Cortex of kidney (tissue), 1 donor: ENCODE measurements at places on chromosomes 2 and 18.

GRCh38 chr18:75122334-75122958 is 86.5 kb downstream of the PTGR3 start:
- no peak for DNase-seq

DNA sequence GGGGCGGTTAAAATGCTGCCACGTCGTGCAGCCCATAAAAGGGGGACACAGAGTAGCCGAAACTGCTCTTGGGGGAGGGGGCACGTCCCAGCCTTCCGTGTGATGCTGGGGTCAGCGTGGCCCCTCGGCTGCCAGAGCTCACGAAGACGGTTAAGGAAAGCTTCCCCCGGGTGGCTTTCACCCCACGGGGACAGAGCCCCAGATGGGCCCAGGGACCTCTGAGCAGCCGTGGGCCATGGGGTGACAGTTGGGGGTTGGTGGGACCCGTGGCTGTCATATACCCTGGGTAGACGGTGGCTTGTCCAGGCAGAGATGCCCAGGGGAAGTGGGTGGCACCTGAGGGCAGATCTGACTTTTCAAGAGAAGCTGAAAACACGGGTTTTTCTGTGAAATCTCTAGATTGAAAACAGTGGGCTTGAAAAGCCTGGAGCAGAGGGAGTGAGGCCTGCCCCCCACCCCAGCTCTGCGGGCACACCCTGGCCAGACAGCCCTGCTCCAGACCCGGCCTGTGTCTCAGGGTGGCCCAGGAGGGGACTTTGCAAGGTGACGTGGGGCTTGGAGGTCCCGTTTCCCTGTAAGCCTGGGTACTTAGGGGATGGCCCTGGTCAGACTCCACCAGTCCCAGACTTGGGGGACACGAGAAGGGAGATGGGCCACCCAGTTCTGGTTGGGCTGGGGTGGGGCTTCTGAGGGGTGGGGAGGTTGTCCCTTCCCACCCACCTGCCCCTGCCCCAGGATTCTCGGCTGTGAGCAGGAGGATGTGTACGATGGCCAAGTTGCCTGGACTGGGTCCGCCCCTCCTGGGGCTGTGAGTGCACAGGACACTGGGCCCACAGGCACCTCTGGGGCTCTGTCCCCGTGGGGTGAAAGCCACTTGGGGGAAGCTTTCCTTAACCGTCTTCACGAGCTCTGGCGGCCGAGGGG is 652 bp downstream of the NEU4 start:
- no peak for DNase-seq

- DNase-seq, result no peak
Measured at GRCh38 chr2:234502285-234502918, 5.5 kb upstream of the ARL4C start.

DNA sequence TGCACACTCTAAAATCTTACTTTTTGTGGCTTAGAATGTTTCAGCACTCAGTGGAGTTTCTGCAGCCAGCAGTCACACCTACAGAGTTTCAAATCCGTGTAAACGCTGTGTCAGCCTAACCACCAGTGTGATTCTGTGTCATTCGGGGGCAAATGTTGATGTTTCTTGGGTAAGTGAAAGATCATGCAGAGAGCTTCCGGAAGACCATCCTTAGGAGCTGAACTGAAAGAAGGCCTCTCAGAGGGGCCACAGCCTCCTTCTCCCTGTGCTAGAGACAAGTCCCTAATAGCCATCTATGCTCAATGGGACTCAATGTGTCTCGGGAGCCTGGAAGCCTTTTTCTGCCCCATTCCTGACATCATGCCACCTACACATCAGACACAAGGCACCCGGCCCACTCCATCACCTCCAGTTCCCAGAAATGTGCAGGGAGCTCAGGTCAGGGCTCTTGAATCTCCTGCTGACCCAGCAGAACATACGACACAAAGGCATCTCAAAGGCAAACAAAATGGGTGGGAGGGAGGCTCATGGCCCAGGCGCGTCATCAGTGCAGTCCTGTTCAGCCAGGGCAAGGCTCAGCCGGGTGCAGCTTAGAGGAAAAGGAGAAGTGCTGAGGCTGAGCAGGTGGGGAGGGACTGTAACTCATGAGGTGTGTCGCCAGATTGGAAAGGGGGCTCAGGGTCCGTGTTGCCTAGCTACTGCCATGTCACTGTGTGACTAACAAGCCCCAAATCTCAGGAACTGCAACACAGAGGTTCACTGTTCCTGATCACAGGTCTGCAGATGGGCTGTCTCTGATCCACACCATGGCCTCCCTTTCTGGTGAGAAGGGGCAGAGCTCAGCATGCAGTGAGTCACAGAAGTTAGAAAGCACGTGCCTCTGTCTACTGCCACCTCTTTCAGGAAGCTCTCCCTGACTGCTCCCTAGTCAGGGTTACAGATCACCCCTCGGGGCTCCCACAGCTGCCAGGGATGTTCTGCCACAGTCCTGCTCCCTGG is 82.0 kb downstream of the SMAD7 start:
- DNase-seq, result no peak

- no peak for DNase-seq
Measured at GRCh38 chr18:58408665-58409064, 220.2 kb downstream of the ALPK2 start.

DNA sequence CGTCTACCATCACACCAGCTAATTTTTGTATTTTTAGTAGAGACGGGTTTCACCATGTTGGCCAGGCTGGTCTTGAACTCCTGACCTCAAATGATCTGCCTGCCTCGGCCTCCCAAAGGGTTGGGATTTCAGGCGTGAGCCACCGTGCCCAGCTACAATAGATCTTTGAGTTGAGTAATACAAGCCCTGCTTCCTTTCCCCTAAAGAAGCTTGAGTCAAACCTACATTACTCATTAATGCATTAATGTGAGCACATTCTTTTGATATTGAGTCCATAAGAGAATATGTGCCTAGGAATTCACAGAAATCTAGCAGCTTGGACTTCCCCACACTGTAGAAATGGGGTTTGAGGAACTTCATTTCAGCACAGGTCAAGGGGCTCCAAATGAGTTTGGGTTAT is 39.6 kb downstream of the PSMG2 start:
- no peak for DNase-seq

DNA sequence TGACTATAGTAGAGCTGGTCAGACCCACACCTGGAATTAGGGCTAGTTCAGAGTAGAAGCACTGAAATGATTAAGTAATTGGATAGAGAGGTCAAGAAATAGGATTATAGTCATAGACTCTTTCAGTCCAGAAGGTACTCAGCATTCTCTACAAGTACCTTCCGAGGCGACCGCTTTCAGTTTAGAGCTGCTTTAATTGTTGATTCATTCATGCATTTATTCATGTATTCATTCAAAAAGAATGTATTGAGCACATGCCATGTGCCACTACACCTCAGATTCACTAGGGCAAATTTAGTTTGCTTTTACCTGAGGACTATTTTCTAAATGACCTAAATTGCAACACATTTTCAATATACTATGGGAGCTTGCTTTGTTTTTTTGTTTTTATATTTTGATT is 48.7 kb downstream of the CRIM1 start:
- no peak for DNase-seq

DNA sequence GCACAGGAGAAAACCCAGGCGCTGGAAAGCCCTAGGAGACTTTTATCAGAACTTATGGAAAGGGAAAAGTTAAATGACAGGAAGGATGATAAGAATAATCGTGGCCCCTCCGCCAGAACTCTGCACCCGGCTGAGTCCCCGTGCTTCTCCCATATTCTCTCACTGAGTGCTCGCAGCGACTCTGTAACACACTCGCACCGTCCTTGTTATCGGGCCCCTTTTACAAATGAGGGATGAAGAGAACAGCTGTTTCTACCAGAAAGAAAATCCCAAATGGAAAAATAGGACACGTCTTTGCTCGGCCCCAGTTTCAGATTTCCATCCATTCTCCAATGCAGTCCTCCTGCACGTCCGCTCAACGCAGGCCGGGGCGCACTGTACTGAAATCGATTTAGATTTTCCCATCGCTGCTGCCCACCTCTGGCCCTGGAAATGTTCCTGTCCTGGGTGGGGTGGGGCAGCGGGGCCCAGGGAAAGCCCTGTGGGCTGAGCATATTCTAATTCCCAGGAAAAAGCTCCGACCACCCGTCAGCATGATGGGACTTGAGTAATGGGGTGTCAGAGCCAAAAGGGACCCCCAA is 66.4 kb downstream of the KCNF1 start:
- DNase-seq, result no peak

DNA sequence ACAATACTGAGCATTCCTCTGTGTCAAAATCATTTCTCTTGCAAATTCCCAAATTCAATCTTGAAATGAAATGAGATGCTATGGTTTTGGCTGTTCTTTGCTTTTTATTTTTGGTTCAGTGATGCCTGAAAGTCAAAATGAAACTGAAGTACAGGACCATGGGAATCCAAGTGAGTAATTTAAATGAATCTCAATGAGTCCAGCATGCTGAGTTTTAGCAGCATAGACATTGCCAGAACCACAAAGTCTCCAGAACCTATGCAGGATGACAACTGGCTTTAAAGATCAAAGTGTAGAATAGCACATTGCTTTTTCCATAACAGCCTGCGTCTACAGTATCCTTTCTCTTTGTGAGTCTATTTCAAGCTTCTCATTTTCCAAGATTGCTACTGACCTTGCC is 1050.7 kb upstream of the PIK3C3 start:
- DNase-seq, result no peak

DNA sequence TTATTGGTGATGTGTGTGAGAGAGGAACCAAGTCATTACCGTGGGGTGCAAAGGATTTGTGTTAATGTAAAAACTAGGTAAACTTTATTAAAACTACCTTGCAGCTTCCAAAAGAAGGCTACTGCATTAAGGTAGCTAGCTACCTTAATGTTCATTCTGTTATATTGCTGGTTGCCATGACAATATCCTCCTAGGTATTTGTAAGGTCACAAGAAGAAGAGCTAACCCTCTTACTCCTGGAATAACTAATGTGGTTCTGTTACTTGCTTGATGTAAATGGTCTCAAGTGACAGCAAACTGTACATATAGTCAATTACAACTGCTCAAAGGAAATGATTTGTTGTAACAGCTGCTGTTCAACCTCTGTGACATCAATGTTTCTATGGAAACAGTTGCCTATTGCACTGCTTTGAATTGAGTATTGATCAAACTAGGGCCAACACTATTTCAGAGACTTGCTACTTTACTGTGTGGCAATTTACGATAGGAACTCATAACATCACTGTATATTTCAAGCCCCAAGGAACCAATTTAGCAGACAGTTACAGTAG is 319.8 kb upstream of the HNRNPA3 start:
- no peak for DNase-seq

- DNase-seq, result no peak
Measured at GRCh38 chr2:52083214-52083613, 1051.3 kb upstream of the NRXN1 start.

DNA sequence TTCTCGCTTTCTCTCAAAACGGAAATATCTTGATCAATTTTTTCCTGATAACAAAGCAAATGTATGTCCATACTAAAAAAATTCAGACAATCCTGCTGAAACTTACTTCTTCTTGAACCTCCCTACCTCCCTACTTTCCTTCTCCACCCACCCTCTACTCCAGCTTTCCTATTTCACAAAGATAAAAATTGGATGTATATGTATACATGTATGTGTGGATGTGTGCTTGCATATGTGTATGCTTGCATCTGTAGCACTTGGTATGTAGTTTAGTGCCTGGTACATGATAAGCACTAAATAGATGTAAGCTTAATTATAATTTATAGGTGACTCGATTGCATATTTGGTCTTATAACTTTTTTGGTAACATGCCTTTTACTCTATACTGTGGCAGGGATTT is 167.5 kb upstream of the ITGA4 start:
- DNase-seq, result no peak

DNA sequence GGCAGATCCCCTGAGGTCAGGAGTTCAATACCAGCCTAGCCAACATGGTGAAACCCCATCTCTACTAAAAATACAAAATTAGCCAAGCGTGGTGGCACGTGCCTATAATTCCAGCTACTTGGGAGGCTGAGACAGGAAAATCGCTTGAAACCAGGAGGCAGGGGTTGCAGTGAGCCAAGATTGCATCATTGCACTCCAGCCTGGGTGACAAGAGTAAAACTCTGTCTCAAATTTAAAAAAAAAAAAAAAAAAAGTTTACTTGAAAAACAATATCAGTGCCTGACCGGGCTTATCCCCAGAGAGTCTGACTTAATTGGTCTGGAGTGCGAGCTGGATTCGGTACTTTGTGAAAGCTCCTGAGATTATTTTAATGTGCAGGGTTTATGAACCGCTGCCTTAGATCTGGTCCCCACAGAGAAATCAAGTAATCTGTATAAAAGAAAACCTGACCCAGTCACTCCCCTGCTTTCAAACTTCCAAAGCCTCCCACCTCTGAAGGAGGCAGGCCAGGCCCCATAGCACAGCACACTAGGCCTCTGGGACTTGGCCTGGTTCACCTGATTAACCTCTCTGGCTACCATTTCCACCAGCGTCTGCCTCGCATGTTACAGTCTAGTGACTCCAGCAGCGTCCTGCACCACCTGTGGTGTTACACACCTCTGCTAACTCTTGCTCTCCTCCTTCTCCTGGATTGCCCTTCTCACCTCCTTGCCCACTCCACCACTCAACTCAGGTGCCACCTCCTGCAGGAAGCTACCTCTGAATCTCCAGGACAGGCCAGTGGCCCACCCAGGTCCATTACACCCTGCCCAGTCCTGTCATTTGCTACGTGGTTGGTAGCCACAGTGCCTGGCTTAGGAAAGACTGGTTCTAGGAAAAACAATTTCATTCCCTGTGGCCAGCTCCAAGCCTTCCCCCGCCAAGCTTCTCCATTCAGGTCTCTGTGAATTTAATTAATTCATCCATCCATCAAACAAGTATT is 114.3 kb upstream of the PPP1CB start:
- DNase-seq, result no peak

DNA sequence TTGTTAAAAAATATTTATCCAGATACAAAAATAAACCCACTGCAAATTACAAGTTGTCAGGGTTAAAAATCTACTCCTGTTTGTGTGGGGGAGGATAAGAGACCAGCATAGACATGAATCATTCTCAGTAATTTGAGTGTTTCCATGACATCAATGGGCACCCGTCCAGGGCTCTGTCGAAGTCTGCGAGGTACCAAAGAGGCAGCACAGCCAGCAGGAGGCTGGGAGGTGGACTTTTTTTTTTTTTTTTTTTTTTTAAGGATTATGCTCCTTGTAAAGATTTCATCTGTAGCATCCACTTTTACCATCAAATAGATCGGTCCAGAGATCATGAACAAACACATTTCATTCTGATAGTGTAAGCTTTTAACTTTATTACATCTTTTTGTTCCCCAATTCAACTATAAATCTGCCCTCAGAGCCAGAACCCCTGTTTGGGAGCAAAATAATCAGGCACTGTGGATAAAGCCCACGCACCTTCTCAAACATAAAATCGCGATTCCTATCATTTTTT is 182.0 kb downstream of the TCF4 start:
- DNase-seq, result no peak

DNA sequence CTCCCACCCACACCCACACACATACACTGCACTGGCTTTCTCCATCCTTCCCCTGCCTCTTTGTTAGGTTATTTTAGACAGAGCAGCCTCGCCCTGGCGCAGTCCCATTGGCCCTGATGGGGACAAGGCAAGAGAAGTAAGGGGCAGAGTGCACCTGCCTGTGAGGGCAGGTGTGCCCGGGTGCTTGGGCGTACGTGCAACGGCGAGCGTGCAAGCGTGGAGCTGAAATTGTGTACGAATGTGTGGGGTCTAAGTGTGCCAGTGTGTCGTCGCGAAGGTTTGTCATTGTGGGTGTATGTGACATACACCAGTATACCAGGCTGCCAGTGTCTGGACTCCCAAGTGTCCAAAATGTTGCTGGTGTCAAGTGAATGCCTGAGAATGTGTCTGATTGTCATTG is 544 bp downstream of the LRATD1 start:
- DNase-seq, result no peak

GRCh38 chr2:217617616-217618022 is 385.2 kb downstream of the TNS1 start:
- no peak for DNase-seq

- no peak for DNase-seq
Measured at GRCh38 chr2:173997753-173998152, 32.6 kb upstream of the SP3 start.
